NCI-H146 (cell line): ENCODE measurements at places on chromosomes 2 and 18.
A peak's percentile ranks its signal among the peaks of the same experiment; 100 is the strongest.

GRCh38 chr2:241926541-241927311 lies 57.2 kb downstream of the RTP5 start:
- DNase-seq = no peak

DNA sequence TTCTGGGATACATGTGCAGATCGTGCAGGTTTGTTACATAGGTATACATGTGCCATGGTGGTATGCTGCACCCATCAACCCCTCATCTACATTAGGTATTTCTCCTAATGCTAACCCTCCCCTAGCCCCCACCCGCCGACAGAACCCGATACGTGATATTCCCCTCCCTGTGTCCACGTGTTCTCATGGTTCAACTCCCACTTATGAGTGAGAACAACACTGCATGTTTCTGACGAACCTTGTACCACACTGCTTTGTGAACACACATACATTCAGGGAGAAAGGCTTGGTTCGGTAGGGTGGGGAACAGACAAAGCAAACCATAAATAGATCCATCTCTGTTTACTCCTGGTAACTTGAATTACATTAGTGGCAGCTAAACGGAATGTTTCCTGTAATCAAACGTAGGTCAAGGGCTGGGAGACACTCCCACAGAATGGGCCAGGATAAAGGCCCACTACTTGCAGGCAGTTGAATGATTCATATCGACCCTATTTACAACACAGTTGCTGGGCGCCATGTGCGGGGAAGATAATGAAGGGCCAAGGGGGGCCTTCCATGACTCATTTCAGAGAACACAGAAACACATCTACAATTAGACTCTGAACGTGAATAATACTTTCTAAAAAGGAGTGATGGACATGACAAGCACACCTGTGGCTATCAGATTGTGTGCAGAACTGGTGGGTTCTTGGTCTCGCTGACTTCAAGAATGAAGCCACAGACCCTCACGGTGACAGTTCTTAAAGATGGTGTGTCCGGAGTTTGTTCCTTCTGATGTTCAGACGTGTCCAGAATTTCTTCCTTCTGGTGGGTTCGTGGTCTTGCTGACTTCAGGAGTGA lies 56.8 kb upstream of the KIDINS220 start:
- peak; percentile 52 for DNase-seq

DNA sequence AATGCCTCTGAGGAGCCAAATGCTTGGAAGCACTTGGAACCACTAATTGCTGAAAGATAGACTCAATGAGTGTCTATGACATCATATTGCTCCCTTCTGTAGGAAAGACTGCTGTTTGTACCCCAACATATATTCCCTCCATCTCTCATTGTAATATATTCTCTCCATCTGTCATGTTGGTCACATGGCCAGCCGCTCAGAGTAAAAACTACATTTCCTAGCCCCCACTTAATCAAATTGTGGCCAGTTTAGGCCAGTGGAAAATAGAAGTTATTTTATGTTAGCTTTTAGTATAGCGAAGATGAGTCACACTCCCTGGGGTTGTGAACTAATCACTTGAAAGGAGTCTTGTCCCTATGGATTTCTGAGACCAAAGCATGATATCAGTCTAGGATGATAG lies 160.2 kb downstream of the HNMT start:
- no peak for DNase-seq

- DNase-seq = no peak
Measured at GRCh38 chr2:121189011-121189410, 96.0 kb downstream of the TFCP2L1 start.

DNA sequence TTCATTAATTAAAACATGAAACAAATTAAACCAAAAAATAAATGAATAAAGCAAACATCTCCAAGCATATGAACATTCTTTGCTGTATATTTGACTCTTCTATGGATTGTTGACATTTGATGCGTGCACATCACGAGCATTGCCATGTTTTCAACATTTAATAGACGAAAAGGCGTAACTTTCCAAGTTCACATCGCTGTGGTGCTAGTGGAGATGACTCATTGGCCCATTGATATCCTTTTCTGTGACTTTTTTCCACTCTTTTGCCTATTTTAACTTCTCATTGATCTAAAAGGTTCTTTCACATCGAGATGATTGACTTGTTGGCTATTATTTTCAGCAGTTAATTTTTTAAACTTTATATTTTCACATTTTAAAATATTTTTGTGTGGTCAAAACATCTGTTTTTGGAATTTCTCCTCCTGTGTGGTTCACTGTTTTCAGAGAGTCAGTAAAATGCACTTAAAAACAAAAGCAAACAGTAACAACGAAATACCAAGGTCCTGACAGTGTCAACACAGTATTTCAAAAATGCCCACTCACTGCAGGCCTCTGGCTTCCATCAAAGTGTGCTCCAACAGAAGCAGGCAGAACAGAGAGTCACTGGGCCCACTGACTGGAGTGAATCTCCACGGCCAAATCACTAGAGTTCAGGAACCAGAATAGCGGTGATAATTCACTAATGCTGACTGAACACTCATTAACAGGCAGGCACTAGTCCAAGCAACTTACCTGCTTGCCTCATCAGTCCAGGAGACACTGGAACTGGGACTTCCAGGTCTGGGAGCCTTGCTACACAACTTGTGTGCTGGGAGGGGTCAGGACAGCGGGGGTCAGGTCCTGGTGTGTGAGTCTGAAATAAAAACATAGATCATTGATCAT lies 372.2 kb upstream of the SMIM21 start:
- no peak for DNase-seq

DNA sequence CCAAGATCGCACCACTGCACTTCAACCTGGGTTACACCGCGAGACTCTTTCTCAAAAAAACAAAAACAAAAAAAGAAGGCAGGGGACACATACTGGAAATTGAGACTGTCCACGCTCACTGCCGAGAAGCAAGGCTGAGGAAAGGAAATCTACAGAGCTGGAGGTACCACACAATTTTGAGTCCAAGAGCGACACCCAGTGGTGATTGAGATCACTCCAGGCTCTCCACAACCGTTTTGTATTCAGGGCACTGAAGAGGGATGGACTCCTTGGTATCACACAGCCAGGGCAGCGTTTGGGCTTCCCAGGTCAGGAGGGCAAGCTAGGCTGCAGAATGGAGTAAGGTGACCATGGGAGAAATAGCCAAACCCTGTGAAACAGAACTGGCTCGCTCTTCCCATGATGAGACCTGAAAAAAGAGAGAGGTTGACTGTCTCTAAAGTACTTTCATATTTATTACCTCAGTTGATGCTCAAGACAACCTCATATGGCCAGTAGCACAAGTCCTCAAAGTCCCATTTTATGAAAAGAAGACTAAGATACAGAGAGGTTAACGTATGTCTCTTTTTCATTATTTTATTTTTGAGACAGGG lies 74.5 kb upstream of the YPEL5 start:
- DNase-seq = peak; percentile 45

- no peak for DNase-seq
Measured at GRCh38 chr18:69097349-69097748, 299.5 kb downstream of the CCDC102B start.

GRCh38 chr2:675982-676646 lies 1.1 kb downstream of the TMEM18 start:
- DNase-seq = peak; percentile 80

GRCh38 chr2:128501006-128501690 lies 182.5 kb upstream of the HS6ST1 start:
- DNase-seq = no peak

- no peak for DNase-seq
Measured at GRCh38 chr2:120670771-120671480, 64.7 kb upstream of the GLI2 start.

GRCh38 chr18:77132369-77133050 lies at the start of gene MBP:
MBP (minus strand) TSS chr18:77132783; CDS start chr18:77105261, 27,522 bp downstream.
- peak; percentile 96 for DNase-seq

- DNase-seq = no peak
Measured at GRCh38 chr2:75751824-75752468, 41.2 kb upstream of the GCFC2 start.
